Activated T-cell treated with anti-CD3 and anti-CD28 coated beads for 4 hours (primary cell): ENCODE measurements at places on chromosomes 5 and 9.

- DNase-seq: no peak
Measured at GRCh38 chr5:29143266-29143665, 2050.2 kb upstream of the CDH6 start.

- DNase-seq: no peak
Measured at GRCh38 chr9:27356446-27356845, 59.5 kb upstream of the EQTN start.

- no peak for DNase-seq
Measured at GRCh38 chr5:74184649-74185048, 455.9 kb downstream of the ENC1 start.

- DNase-seq: no peak
Measured at GRCh38 chr5:84794486-84795035, 409.9 kb upstream of the EDIL3 start.

DNA sequence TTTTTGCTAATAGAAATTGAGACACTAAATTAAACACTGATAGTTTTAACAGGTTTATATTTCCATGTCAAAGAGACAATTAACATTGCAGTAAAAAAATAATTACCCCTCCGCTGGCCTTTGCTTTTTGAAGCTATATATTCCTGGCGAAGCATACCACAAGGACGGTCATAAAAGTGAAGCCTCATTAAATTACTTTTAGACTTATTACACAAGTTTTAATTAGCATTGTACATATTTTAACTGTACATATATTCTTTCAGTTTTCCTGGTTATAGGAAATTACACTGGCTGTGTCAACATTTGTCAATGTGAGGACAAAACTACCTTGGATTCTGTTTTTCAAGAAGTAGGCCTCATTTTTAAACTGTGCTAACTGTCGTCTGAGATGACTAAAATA lies 1.2 kb downstream of the CDKN2A start:
- DNase-seq: no peak

GRCh38 chr9:30482499-30482898 lies 1901.9 kb upstream of the ACO1 start:
- DNase-seq: no peak

DNA sequence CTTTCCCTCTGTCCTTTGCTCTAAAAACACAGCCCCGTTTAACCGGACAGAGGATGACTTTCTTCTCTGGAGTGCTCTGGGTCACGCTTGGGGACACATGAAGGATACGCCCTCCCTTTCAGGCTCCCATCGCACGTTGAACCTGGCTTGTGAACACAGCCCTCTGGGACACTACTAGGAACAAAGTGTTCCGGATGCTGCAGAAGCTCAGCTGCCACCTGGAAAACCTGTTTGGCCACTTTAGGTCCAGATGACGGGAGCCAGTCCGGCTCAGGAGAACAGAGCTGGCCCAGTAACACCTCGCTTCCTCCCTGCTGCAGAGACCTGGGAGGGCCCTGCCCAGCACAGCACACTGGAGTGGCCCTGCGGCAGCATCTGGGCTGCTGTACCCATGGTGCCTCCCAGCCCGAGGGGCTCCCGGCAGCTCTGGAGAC lies 60.1 kb downstream of the GADD45G start:
- no peak for DNase-seq

GRCh38 chr5:151295791-151296477 lies 7.6 kb downstream of the SLC36A3 start:
- DNase-seq: no peak

DNA sequence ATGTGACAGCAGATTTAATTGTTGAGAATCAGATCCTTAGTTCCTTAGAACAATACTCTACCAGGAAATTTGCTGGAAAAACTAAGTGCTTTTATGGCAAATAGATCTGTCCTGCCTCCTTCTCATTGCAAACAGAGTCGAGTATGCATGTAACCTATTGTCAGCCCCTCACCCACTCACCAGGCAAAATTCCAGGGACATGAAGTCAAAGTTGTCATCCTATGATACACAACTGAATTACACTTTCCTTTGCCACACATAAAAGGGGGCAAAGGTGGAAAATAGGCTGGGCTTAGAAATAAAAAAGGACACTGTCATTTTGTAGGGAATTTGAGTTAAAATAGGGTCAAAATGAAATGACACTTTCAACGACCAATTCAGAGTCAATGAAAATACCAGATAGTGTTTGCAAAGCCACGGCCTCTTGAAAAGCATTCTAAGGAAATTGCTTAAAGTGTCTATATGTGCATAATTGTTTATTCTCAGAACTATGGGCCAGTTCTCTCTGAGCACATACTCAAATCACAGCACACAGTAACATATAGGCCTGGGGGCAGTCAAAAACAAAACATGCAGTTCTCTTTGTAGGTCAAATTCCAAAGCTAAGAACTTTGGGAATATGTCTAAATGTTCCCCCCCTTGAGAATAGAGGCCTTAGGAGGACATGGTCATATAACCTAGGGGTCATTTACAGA lies 452.8 kb downstream of the NFIB start:
- DNase-seq: no peak

GRCh38 chr9:132703336-132703735 lies 33.1 kb downstream of the GTF3C4 start:
- DNase-seq: no peak

DNA sequence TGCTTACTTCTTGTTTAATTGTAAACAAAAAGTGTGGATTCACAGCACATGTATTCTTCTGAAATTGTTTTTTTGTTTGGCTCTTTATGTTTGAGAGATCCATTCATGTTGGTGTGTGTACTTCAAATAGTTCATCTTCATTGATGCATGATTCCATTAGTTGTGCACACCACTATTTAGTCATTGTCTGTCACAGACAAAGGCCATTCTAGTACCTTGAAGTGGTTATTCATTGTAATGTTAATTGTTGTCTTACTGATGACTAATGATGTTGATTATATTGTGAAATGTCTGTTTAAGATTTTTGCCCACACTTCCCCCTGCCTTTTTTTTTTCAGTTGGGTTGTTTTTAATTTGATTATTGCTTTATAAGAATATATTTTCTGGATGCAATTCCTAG lies 391.3 kb downstream of the DIRAS2 start:
- DNase-seq: no peak

DNA sequence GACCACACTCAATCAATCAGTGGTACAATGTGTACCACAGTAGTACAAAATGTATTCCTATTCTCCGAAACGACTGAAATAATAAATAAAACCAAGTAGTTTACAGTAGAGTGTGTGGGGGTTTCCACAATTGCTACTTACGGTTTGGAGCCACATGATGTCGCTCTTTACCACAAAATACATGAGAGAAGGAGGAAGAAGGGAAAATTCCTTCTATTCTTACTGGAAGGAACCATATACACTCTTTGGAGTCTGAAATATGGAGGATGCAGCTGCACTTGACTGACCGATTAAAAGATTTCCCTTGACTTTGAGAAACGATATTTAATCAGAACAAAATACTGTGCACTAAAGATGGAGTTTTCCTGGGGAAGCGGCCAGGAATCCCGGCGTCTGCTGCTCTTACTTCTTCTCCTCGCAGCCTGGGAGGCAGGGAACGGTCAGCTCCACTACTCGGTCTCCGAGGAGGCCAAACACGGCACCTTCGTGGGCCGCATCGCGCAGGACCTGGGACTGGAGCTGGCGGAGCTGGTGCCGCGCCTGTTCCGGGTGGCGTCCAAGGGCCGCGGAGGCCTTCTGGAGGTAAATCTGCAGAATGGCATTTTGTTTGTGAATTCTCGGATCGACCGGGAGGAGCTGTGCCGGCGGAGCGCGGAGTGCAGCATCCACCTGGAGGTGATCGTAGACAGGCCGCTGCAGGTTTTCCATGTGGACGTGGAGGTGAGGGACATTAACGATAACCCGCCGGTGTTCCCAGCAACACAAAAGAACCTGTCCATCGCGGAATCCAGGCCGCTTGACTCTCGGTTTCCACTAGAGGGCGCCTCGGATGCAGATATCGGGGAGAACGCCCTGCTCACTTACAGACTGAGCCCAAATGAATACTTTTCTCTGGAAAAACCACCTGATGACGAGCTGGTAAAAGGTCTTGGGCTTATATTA lies at the start of gene PCDHA4:
Gene PCDHA4, plus strand, starts transcription at position 235 of the 942 bp plus-strand sequence.
- DNase-seq: no peak

- DNase-seq: no peak
Measured at GRCh38 chr5:76983468-76983867, 30.6 kb downstream of the CRHBP start.

DNA sequence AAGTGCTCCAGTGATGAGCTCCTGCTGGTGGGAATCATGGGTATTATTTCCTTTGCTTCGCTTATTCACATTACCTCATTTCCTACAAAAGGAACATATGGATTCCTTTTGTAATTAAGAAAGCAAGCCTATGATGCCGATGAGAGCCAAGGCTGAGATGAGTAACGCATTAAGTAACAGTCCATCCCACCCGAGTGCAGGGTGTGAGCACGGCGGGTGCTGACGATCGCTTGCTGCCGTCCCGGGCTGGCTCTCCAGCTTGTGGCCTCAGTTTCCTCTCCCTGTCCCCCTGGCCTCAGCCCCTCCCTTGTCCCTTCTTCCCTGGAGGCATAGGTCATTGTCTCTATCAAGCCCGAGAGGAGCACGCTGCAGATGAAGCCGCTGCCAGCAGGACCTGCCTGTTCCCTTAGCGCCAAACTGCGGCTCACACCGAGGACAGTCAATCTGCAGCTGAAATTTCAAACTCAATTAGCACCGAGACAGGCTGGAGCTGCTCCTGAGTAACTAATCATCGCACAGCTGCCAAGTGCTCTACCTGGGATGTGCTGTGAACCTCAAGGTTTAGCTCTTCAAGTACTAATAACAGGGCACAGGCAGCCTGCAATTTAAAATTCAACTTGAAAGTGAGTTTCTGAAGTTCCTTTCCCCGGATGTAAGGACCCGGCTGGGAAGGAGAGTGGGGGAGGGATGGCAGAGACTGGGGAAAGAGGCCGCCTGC lies 115.2 kb upstream of the RAPGEF1 start:
- DNase-seq: no peak

DNA sequence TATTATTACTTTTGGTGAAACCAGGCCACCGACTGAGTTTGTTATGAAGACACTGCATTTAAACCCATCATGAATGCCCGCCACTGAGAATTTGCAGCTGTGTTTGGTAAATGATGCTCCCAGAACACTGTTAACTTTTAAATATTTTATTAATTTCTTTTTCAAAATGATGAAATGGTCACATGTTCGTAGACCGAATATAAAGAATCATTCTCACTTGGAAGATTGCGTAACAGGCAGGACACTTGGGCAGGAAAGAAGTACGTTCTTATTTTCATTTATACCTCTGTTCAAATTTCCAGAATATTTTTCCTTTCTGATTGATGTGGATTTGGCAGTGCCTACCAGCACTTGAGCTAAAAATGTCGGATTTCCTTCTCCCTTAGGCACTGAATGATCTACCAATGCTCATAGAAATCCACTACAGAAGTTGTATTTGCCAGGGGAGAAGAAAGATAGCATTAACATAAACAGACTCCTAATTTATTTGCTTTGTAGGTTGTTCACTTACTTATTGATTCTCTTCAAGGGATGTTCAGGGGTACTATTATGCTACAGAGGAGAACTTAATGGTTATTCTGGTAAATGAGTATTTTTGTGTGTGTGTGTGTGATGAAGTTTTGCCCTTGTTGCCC lies 13.8 kb downstream of the CYFIP2 start:
- DNase-seq: no peak

- no peak for DNase-seq
Measured at GRCh38 chr9:112890106-112891081, at the start of gene SLC46A2. Gene SLC46A2 (minus strand): TSS chr9:112890876. CDS start chr9:112890681, 195 bp downstream.

DNA sequence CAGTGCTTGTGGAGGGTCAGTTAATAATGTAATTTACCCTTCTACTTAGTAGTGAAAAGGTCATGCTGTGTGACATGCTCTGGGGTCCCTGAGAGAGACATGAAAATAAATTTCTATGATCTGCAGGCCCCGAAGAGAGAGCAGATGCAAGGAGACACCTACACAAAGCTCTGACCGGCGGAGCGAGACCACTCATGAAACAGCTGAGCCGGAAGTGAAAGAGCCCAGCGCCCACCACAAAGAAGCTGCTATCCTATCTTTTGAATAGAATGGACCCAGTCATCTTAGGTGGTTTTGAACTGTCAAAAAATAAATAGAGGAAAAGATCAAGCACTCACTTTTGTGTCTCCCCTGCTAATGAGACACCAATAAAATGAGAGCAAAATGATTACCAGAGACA lies 190.0 kb downstream of the MED10 start:
- DNase-seq: no peak

GRCh38 chr5:93875693-93876092 lies 134.3 kb upstream of the POU5F2 start:
- no peak for DNase-seq

DNA sequence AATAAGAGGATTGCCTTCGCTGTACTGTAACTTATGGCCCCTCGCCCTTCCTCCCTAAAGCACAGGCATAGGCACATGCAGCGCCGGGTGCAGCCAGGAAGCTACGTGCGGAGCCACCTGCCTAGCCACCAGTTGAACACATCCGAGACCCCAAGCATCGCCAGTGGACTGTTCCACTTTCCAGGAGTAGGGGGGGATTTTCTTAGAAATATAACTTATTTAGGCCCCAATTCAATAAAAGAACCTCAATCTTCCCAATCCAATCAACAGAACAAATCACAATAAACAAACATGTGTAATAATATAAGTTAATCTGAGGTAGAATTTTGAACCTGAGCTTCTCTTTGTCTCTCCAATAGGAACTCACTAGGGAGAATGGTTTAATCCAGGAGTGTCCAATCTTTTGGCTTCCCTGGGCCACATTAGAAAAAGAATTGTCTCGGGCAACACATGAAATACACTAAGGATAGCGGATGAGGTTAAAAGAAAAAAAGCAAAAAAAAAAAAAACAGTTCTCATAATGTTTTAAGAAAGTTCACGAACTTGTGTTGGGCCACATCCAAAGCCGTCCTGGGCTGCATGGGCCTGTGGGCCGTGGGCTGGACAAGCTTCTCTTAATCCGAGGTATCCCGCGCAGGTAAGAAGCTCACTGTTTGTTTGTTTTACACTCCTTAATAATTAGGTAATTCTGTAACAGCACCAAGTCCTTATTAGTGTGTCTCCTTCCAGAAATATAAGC lies 22.0 kb upstream of the NIPBL start:
- no peak for DNase-seq

DNA sequence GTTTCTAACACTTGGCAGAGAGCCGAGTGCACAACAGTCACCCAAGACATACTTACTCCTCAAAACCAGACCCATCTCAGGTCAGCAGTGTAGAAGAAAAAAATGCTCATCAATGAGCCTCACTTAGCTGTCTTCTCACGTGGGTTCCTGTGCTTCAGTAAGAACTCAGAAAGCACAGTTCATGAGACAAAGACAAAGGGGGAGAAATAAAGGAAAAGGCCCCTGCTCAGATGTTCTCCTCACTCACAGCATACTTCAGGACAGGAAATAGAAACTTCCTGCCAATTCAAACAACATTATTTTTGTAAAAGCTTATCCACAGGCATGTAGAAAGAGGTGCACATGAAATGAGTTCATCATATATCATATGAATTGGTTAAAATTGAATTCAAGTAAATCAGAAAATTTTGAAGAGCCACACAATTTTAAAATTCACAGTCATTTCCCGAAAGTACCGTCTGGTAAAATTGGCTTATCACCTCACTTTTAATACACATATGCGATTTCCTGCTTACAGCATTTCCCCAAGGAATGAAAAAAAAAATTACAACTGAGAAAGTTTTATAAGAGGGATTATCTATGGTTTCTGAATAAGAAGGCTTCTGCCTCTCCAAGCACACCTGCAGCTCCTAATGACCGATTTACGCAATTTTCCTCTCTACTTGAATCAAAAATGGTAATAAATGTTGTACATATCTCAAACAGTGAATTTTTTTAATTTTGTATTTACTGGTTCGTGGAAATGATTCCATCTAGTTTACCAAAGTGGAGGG lies 328.3 kb downstream of the TMEM167A start:
- no peak for DNase-seq

- no peak for DNase-seq
Measured at GRCh38 chr5:17014686-17015085, 78.6 kb upstream of the MYO10 start.

- no peak for DNase-seq
Measured at GRCh38 chr9:36797471-36798220, 225.0 kb downstream of the MELK start.
